Activated CD8-positive, alpha-beta memory T cell treated with anti-CD3 and anti-CD28 coated beads for 36 hours (primary cell): ENCODE measurements at places on chromosomes 5 and 9. TPM values are rescaled to one million over a fixed set of nuclear protein-coding genes. Genes with fewer than 3 reads are reported as not detected.

Gene CDC20B
- 0.21 TPM for total RNA-seq

Gene NTRK2
- total RNA-seq, result 0.25 TPM

Gene TXNDC8
- total RNA-seq, result not detected

Gene AGXT2
- total RNA-seq, result not detected

Gene NSG2
- not detected for total RNA-seq

Gene CDH9
- total RNA-seq, result not detected

Gene SNCB
- total RNA-seq, result not detected

Gene TEX48
- 0.69 TPM for total RNA-seq

Gene DIRAS2
- not detected for total RNA-seq

Gene BAAT
- 0.08 TPM for total RNA-seq

Gene GARIN3
- 0.25 TPM for total RNA-seq

Gene ASS1
- 5.2 TPM for total RNA-seq

Gene CDH18
- total RNA-seq, result not detected

Gene CTSV
- 0.36 TPM for total RNA-seq
